Activated CD8-positive, alpha-beta memory T cell treated with anti-CD3 and anti-CD28 coated beads for 24 hours (primary cell): ENCODE measurements at places on chromosomes 12 and 14.
A peak's percentile ranks its signal among the peaks of the same experiment; 100 is the strongest.

- DNase-seq: no peak
Measured at GRCh38 chr12:113820842-113821241, 145.3 kb downstream of the RBM19 start.

GRCh38 chr12:122845041-122845864 is 10.0 kb downstream of the HIP1R start:
- DNase-seq: no peak

- DNase-seq: no peak
Measured at GRCh38 chr14:89430391-89431236, 13.6 kb upstream of the FOXN3 start.

DNA sequence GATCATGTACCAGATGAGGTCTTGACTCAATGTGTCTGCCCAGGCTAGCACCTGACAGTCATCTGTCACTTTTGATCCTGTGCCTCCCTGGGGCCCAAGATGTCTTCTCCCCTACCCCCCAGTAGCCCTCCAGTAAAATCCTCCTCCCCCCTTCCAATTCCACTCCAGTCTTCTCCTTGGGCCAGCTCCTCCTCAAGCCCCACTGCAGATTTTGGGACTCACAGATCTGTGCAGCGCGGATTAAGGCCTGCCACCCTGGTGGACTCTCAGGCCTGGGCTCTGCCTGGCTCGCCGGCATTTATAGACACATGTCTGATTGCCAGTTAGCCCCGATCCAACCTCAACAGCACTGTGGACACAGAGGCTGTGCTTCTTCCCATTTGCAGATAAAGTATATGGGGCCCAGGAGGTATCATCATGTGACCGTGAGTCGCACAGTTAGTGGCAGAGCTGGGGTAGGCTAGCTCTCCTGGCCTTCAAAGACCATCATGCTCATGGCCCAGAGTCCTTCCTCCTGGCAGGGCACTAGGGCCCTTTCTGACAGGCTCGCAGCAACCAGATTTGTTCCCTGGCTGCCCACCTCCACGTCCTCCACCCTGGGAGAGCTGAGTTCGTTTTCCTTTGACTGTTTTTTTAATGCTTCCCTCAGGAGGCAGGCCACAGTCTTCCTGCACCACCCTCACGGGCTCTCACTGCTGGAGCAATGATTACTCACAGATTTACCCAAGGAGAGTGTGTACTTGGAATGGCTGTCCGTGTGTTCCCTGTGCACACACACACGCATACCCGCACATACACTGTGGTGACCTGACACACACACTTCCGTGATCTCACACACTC is 98.3 kb upstream of the DIO3 start:
- DNase-seq: peak; percentile 32

DNA sequence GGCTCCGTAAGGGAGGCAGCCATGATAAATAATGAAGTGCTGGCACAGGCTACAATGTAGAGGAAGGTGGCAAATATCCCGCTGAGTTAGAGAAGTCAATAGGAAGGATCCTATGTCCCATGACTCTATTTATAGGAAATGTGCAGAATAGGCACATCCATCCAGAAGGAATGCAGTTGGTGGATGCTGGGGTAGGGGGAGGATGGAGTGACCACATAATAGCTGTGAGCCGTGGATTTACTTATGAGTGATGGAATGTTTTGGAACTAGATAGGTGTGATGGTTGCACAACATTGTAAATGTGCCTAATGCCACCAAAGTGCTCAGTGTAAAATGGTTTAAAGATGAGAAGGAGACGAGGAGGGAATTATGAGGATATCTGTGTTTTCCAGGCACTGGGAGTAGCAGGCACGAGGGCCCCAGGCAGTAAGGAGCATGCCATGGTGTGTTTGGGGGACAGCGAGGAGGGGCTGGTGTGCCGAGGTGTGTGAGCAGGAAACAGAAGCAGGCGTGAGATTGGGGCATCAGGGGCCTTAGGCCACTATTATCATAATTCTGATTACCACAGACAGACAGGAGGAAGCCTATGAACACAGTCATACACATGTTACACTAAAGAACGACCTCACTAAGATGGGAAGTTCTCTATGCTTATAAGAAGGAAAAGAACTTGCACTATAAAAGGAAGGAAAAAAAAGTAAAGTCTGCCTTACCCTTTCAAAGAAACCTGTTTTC is 837.3 kb upstream of the TMEM132C start:
- no peak for DNase-seq

DNA sequence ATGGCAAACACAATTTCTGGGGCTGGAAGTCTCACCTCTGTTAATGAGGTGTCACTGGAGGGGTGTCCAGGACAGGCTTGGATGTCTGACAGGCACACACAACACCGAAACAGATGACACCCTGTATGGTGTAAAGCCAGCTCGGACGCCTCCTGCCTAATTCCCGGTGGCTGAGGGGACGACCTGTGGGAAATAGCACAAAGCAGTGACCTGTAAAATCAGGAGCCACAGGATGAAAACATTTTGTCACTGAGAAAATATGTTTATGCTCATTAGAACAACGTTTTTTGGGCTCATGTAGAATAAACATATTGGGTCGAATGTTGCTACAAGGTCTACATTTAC is 285.0 kb upstream of the RTL1 start:
- DNase-seq: no peak

GRCh38 chr12:83210933-83211332 is 524.2 kb downstream of the TMTC2 start:
- no peak for DNase-seq

- DNase-seq: no peak
Measured at GRCh38 chr14:75132382-75133086, 5.7 kb upstream of the NEK9 start.

GRCh38 chr12:96233939-96234461 is 39.8 kb downstream of the ELK3 start:
- no peak for DNase-seq

GRCh38 chr14:21711360-21711961 is 37.8 kb upstream of the OR4E1 start:
- DNase-seq: no peak

GRCh38 chr14:101665478-101666078 is 95.9 kb upstream of the PPP2R5C start:
- DNase-seq: no peak

DNA sequence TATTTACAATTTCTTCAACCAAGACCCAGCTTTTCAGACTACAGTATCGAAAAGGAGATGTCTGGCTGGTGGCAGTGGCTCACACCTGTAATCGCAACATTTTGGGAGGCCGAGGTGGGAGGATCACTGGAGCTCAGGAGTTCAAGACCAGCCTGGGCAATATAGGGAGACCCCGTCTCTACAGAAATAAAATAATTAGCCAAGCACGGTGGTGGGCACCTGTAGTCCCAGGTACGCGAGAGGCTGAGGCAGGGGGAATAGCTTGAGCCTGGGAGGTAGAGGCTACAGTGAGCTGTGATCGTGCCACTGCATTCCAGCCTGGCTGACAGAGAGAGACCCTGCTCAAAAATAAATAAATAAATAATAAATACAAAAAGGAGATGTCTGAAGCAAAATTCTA is 530.5 kb downstream of the BCL11B start:
- no peak for DNase-seq

DNA sequence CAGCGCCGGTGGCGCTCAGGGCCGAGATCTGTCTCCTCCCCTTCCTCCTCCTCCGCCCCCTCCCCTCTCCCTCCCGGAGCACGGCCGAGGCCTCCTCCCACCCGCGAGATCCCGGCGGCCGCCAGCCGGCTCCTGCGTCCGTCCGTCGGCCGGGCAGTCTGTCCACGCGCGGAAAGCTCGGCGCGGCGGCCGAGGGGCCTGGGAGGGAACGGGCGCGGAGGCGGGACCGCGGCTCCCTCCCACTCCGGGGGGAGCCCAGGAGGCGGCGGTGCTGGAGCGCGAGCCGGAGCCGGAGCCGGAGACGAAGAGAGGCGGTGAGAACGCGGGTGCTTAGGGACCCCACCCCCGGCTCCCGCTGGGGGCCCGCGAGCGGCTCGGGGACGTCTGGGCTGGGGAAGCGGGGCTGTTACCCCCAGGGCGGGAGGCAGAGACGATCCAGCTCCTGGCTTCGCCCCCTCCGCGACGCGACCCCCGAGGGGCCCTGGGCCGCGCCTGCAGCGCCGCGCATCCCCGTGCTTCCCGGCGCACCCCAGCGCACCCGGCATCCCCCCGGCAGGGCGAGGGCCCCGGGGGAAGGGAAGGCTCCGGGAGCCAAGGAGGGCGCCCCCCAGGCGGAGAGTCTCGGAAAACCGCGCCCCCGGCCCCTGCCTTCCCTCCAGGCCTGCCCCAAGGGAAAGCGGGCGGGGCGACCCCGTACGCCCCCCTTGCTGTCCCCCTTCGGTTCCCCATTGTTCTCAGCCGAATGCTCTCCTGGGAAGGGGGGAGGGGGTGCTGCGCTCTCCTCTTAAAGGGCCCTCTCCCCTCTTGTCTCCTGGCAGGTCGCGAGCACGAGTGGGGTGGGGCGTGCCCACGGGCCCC is at the start of gene DTX1:
TSS of gene DTX1 (plus strand) at position 100 of the 858 bp plus-strand sequence. CDS start 1,463 bp downstream, outside the sequence.
- peak; percentile 69 for DNase-seq

DNA sequence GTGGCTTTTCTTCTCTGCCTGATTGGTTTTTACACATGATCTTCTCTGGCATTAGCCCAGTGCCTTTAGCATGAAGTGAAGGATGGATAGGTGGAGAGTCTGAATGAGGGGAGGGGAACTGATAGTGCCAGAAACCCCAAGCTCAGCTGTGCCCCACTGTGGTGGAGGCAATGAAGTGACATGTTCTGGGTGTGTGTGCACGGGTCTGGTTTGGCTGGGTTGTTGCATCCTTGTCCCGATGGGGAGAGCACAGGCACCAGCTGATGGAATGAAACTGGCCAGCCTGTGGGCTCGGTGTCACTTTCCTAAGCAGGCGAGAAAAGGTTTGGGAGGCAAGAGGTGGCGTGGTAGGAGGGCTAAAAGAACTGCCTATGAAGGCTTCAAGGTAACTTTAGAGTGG is 65.3 kb downstream of the CACNA1C start:
- no peak for DNase-seq

DNA sequence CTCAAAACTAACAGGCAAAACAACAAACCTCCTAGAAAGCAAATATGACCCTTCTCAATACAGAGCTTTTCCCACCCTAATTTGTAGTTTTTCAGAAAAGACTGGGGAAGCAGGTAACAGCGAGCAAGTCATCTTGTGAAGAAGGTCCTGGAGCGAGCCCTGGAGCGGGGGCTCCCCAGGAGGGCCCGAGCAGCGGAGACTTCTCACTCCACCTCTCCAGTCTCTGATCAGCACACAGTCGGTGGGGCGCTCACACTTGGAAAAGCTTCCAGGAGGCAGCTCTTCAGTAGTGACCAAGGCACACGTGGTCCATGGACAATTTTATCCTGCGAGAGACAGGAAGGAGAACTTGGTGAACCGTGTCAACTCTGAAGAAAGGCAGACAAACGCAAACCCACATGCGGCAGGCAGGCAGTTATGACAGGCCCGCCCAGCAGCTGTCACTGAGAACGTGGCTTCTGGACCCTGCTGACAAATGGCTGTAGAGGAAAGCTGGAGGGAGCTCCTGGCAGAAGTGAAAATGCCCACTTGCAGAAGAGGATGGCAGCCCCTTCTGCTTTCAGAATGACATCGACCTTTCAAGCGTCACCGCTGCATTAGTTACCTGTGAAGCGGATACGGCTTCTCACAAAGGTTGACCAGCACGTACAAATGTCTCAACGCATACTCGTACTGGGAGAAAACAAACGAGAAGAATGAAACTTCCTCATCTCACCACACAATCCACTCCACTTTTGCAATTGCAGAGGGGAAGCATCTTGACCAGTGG is 44.2 kb downstream of the LGMN start:
- no peak for DNase-seq

DNA sequence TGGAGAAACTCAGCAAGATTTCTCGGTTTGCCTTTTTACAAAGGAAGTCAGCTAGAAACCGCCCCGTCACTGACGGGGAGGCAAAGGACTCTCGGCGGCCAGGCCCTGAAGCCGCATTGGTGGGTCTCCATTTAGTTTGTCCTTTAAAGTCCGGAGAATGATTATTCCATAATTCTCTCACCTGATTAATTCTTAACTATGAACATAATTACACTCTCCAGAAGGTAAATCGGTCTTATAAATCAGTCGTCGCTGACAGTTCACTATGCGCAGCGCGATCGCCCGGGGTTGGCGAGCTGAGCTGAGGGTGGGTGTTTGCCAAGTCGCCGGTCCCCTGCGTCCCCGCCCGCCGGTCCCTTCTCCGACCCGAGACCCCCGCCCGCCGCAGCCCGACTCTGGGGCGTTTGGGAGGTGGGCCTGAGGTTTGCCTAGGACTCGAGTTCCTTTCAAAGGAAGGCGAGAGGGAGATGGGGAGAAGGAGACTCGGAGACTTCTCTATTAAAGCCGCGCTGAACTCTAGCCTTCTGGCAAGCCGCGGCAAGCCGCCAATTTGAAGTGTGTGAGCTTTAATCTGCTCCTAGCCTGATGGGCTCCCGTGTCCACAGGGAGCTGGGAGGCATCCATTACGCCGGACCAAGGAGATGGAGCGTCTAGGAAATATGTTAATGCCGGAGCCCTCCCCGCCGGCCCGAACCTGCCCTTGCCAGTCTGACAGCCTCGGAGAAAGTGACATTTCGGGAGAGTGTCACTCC is 392.9 kb downstream of the NOVA1 start:
- DNase-seq: no peak

DNA sequence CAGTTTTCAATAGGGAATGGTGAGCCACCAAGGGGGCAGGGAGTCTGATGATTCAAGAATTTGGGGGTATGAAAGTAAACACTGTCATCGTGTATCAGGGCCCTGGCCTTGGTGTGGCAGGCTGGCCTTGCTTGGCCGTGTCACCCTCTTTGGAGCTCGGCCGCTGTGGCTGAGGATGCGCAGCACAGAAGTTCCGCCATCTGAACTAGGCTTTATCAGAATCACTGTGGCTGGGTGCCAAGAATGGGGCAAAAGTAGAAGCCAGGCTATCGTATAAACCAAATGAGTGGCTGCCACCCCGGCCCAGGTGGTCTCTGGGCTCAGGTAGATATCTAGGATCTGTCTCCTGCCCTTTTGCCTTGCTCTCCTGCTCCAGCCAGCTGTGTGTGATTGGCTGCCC is 137.4 kb downstream of the PAPOLA start:
- DNase-seq: no peak

DNA sequence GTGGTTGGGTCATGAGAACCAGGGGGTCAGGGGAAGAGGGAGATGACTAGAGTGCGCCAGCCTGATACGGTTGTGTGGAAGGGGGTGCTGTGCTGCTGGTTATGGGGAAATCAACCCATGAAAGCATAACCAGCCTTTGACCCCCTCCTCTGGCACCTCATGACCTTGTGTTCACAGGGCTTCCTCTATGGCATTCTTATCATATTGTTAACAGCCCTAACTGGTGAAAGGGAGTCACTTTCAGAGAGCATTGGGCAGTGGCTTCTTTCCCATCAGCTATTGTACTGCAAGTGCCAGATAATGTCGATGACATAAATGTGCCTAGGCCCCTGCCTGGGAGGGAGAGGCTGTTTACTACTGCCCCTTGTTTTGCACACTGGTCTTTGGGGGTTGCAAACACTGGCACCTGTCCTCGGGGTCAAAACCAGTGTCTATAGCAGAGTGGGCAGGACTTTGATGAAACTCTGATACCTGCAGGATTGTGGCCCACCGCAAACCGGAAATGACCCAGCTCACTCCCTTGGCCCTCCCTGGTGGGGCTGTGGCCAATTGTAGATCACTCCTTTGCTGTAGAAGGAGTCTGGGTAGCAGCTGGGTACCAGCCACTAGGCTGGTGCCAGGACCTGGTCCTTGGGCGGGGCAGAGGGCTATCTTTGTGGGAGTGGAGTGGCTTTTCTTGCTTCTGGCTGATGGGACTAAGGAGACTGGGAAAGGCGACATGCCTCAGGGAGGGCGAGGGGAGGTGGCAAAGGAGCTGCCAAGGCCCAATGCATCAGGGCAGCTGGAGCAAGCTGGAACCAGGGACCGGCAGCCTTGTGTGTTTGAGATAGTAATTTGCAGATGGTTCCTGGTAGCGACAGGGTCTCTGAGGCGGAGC is 634 bp upstream of the TMEM63C start:
- DNase-seq: no peak

GRCh38 chr12:84874125-84874824 is 38.3 kb downstream of the SLC6A15 start:
- no peak for DNase-seq
